ENCODE measurements at places on chromosomes 2 and 18. TPM values are rescaled to one million over a fixed set of nuclear protein-coding genes. Genes with fewer than 3 reads are reported as not detected.

IGFBP5 gene
- total RNA-seq, result 0.14 TPM

SPP2 gene
- not detected for total RNA-seq

LRRTM1 gene
- total RNA-seq, result not detected

SIX3 gene
- 0.32 TPM for total RNA-seq

OTOS gene
- total RNA-seq, result not detected
